Activated CD8-positive, alpha-beta T cell treated with anti-CD3 and anti-CD28 coated beads, Interleukin-2, amount 10 ng/mL, durations not matched to agents 7 days and 5 days (primary cell): ENCODE measurements at places on chromosomes 4 and X.

GRCh38 chr4:161256716-161257115 lies 907.1 kb downstream of the FSTL5 start:
- no peak for DNase-seq

DNA sequence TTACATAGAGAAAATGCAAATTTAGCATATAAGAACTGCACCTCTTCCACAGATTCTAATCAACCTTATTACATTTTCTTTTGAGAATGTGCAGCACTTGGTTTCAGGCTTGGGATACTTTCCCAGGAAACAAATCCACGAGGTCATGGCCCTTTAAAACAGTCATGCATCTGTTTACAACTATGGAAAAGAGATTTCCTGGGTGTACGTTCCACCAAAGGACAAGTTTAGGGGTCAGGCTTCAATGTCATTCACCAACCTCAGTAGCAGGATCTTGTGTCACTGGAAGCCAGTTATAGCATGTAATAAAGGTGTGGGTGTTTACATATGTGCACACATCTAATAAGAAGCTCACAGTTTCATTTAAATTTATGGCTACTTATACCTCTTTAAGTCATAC lies 30.7 kb downstream of the EREG start:
- DNase-seq: no peak

GRCh38 chrX:57406149-57406548 lies 119.6 kb downstream of the FAAH2 start:
- no peak for DNase-seq

GRCh38 chr4:96913441-96914080 lies 1073.7 kb downstream of the PDHA2 start:
- DNase-seq: no peak

GRCh38 chr4:144712775-144713174 lies 66.8 kb downstream of the HHIP start:
- no peak for DNase-seq

DNA sequence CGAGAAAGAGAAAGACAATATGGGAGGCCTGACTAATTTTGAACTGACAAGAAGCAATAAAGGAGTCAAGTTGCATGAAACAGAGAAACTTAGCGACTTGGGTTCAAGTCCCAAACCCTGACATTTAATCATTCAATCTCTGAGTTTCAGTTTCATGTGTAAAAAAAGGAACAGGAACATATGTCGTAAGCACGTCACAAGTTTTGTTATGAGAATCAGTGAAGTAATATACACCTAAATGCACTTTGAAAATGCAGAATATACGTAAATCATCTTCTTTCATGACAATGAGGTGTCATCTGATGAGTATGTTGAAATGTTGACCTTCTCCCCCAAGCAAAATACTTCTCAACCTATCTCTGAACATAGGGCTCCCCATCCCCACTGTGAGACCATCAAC lies 10.4 kb downstream of the ACOT9 start:
- DNase-seq: no peak

- no peak for DNase-seq
These were observed 57.5 kb upstream of the HDAC8 start for GRCh38 chrX:72630185-72630584.

DNA sequence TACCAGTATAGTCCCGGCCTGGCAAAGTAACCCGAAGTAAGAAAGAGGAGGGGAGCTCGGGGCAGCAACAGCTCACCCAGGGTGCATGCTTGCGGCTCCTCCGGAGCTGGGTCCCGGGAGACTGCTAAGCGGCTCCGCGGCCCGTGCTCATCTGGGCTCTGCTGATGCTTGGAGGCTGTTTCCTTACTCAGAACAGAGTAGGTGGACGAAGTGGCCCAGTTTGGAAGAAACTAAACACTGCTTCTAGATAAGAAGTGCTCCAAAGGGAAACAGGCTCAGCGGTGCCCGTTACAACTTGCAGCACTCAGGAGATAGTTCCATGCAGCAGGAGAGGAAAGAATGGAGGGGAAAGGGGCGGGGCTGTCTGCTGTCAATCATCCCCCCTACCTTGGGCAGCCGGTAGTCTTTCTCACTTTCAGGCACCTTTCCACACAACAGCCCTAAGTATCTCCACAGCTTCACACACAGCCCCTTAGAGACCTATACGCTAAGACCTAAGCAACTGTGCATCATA lies at the start of gene COL4A6:
Gene COL4A6, minus strand, starts transcription at position 313 of the 514 bp plus-strand sequence. Its CDS starts 226 bp downstream, at position 87.
- no peak for DNase-seq

DNA sequence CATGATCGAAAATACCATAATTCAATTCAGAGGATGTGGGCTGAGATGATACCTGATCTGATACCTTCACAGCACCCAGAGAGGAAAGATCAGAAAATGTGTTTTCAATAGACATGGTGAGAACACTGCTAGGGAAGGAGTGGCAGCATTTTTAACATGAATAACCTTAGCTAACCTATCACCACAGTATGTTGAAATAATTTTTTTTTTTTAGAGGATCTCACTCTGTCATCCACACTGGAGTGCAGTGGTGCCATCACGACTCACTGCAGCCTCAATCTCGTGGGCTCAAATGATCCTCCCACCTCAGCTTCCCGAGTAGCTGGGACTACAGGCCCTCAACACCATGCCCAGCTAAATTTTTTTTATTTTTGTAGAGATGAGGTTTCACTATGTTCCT lies 90.5 kb upstream of the RAPGEF2 start:
- no peak for DNase-seq

- DNase-seq: no peak
These were observed 182.7 kb upstream of the PCDH7 start for GRCh38 chr4:30537456-30537855.

DNA sequence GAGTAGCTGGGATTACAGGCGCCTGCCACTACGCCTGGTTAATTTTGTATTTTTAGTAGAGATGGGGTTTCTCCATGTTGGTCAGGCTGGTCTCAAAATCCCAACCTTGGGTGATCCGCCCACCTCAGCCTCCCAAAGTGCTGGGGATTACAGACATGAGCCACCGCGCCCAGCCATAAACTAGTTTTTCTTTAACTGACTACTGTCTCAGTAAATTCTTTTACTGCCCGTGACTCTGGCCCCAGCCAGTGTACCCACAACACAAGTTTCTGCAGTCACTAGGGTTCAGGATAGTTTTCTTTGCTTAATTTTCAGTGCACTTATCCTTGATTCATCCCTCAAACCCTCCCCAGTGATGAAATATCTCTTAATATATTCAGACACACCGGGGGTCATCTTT lies 8.3 kb downstream of the SHROOM2 start:
- DNase-seq: no peak

- no peak for DNase-seq
These were observed 48.9 kb downstream of the TMEM156 start for GRCh38 chr4:38983291-38983690.

- no peak for DNase-seq
These were observed 743 bp upstream of the NRK start for GRCh38 chrX:105821471-105822121.

DNA sequence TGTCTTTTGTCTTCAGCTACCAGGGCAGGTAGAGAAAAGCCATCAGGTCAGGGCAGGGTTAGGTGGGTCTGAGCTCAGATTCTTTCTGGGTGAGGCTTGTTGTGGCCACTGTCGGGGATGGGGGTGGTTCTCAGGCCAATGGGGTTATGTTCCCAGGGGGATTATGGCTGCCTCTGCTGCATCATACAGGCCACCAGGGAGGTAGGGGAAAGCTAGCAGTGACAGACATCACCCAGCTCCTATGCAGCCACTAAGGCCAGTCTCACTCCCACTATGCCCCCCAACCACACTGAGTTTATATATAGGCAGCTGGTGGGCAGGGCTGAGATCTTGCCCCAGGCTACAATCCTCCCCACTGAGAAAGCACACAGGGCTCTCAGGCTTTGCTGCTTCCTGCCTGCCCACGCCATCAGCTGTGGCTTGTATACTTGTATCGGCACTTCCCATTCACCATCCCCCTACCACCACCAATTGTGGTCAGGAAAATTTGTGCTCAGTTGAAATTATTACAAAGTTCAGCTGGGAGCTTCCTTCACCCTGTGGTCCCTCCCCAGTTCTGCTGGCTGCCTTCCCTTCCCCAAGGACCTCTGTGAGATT lies 72.6 kb upstream of the PTPN13 start:
- no peak for DNase-seq

- no peak for DNase-seq
These were observed 14.3 kb downstream of the PCDH19 start for GRCh38 chrX:100395781-100396180.

- DNase-seq: no peak
These were observed 91.1 kb downstream of the PPP3CA start for GRCh38 chr4:101256222-101256621.

DNA sequence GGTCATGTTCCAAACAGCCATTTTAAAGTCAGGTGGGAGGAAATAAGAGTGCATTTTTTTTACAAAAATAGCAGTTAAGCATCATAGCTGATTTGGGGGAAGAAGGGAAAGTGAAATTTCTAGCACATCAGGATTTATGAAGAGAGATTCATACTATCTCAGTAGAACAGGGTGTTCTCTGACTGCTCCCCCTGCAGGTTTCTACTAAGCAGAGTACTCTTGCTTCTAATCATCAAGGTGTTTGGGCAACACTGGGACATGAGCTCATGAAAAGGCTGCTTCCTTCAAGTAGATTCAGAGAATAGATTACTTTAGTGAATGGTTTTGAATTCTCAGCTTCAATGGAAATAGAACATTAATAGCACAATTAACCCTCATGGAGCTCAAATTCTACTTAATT lies 591.4 kb upstream of the PCDH10 start:
- DNase-seq: no peak

GRCh38 chr4:46124773-46125413 lies 1.0 kb upstream of the GABRG1 start:
- no peak for DNase-seq

DNA sequence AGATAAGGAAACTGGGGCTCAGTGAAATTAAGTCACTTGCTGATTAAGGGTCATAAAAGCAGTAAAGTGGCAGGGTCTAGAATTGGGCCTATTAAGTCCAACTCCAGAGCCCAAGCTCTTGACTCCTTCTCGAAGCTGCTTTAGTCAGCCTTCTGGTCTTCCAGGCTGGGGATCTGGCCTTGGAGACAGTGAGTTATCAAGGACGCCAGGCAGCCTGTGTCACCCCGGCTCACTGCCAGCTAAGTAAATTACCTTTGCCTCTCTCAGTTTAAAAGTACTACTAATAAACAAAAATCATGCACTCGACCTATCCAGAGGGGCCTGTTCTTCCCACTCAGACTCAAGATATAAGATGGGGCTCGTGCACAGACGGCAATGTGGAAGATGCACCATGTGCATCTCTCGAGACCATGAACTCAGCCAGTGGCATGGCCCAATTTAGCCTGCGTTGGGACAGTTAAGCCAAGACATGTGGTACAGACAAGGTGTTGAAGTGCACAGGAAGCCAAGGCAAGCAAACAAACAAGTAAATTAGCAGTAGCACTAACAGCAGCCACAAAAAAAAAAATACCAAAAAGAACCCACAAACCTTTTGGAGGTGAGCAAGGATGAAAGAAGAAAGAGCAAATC lies 62.0 kb upstream of the MAP3K15 start:
- no peak for DNase-seq

DNA sequence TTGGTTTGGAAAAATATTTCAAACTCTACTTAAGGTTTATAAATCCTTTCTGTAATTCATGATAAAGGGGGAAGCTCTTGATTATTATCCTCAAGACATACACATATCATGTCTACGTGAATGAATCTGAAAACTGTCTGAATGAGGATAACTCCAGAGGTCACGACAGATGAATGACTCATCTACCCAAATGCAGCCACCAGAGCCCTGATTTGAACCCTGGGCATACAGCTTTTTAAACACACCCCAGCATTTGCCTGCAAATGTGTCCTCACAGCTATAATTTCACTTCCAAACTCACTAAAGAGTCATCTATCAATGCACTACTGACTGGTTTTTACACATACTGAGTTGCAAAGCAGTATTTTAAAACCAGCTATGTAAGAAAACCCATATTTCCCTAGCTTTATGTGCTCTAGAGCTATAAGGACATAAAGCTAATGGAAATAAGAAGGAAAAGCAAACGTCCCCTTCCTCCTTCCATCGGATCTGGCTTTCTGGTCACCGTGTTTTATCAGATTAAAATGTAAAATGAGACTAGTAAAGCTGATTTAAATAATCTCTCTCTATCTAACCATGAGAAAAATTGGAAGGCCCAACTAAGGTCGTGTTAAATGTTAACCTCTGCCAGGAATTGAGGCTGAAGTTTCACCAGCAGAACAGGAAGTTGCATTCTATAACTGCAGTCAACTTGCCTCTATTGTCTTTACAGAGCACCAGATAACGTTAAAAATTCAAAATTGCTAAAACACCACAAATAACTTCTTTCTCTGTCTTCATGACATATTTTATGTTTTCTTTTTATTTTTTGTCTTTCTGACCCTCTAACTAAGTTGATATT lies 63.1 kb upstream of the SPP1 start:
- DNase-seq: no peak

GRCh38 chr4:76251441-76252270 lies at the start of gene FAM47E:
Gene FAM47E (plus strand): TSS chr4:76251721. CDS start chr4:76251747, 26 bp downstream.
- DNase-seq: peak; percentile 53
